Suppressor macrophage treated with lipopolysaccharide for 4 hours (primary cell): ENCODE measurements at places on chromosomes 16 and 17.

- no peak for DNase-seq
Measured at GRCh38 chr16:48350736-48351135, 34.5 kb downstream of the SIAH1 start.

- DNase-seq: no peak
Measured at GRCh38 chr16:143047-143446, 4.6 kb upstream of the NPRL3 start.

GRCh38 chr16:62100651-62101050 is 64.4 kb upstream of the CDH8 start:
- DNase-seq: no peak

- no peak for DNase-seq
Measured at GRCh38 chr16:86038926-86039310, 140.0 kb downstream of the IRF8 start.

- DNase-seq: peak; percentile 100
Measured at GRCh38 chr17:17836250-17836817, 452 bp downstream of the SREBF1 start.

DNA sequence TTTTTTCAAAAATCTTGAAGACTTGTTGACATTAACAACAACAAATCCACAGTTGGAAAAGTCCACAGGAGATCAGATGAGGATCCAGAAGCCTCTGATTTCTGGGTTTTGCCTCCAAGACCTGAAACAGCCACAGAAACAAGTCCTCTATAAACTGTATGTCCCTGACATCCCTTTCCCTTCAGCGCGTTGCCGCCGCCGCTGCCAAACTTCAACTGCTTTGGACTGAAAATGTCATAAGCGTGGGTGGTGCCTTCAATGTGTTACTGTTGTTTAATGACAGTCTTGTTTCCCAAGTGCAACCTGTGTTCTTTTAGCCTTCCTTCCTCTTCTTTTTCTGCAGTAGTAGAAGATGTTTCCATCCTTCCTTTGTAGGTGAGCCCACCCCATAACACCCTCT is 334.9 kb downstream of the SHISA9 start:
- DNase-seq: no peak

DNA sequence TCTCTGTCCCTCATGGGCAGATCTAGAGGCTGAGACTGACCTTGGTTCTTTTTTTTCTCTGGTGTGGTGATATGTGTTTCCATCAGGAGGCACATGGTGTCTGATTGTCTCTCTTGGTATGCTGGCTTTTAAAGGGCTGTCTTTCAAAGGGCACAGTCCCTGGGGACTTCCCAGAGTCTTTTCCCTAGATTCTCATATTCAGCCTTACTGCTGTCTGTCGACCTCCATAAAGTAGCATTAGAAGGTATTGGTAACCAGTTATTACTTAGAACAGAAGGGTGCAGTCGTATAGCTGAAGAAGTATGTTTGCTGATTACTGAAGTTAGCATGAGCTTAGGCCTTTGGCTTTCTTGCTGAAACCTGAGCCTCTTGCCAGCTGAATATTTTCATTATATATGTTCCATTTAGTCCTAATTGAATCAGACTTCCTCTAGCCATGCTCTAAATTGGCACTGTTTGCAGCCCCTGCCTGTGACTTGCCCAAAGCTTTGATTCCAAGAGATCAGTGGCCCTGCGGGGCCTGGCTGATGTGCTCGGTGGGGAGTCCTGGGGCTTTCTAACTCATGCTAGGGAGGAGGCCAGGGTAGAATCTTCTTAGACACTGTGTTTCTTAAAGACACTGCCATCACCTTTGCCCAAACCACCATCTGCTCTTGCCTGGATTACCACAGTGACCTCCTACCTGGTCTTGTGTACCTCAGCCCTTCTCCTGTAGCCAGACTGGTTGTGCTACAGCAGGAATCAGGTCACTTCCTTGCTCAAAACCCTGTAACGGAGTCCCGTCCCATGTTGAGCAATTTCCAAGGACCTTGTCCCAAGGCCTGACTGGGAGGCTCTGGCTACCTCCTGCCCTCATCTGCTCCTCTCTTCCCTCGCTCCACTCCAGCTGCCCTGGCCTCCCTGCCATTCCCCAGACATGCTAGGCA is 71.5 kb downstream of the WWP2 start:
- DNase-seq: no peak

- DNase-seq: no peak
Measured at GRCh38 chr17:67555855-67556254, 161.9 kb upstream of the NOL11 start.

DNA sequence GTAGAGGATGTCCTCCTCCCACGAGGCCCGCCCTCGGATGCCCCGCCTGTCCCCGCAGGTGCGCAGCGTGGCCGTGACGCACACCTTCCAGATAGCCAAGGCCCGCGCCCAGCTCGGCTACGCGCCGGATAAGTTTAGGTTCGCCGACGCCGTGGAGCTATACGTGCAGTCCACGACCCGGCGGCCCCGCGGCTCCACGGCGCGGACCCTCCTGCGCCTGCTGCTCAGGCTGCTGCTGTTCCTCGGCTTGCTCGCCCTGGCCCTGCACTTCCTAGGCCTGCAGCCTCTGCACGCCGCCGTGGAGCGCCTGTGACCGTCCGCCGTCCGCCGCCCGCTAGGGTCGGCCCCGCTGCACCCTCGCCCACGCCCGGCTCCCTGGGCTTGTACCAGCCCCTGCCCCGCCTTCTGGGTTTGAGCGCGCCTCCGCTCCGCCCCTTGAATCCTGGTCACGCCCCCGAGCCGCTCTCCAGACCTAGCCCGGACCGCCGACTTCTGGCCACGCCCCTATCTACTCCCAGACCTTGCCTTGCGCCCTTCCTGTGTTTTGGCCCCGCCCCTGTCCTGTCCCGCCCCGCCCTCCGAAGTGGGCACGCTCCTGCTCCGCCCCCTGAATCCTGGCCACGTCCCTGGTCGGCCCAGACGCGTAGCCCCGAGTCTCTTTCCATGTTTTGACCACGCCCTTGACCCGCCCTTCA is 15.8 kb upstream of the EEF2K start:
- peak; percentile 100 for DNase-seq

DNA sequence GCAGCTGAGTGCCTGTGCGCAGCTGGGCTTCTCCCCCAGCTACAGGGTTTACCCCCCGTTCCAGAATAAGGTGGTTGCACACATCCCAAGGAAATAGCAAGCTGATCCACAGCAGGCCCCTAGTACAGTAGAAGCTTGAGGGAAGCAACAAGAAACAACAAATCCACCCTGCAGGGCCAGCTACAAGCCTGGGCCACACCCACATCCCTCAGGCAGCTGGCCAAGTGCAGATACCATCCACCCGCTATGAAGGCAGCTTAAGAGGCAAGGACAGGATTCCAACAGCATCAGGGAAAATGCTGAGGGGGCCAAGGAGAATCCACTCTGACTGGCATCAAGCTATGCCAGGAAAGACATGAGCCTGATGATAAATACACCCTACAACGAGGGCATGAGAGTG is 66.9 kb upstream of the RCVRN start:
- no peak for DNase-seq

GRCh38 chr17:10870336-10871050 is 32.6 kb upstream of the PIRT start:
- no peak for DNase-seq

- peak; percentile 15 for DNase-seq
Measured at GRCh38 chr17:2776589-2777241, 19.5 kb upstream of the RAP1GAP2 start.

- DNase-seq: no peak
Measured at GRCh38 chr16:17331071-17331607, 139.6 kb downstream of the XYLT1 start.

GRCh38 chr16:80202831-80203413 is 337.9 kb upstream of the DYNLRB2 start:
- DNase-seq: no peak

DNA sequence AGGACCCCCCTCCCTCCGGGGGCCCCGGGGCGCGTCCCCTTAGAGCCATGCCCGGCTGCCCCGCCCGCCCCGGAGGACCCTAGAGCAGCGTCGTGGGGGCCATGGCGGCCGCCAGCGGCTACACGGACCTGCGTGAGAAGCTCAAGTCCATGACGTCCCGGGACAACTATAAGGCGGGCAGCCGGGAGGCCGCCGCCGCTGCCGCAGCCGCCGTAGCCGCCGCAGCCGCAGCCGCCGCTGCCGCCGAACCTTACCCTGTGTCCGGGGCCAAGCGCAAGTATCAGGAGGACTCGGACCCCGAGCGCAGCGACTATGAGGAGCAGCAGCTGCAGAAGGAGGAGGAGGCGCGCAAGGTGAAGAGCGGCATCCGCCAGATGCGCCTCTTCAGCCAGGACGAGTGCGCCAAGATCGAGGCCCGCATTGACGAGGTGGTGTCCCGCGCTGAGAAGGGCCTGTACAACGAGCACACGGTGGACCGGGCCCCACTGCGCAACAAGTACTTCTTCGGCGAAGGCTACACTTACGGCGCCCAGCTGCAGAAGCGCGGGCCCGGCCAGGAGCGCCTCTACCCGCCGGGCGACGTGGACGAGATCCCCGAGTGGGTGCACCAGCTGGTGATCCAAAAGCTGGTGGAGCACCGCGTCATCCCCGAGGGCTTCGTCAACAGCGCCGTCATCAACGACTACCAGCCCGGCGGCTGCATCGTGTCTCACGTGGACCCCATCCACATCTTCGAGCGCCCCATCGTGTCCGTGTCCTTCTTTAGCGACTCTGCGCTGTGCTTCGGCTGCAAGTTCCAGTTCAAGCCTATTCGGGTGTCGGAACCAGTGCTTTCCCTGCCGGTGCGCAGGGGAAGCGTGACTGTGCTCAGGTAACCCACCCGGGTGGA is 759 bp downstream of the ALKBH5 start:
- DNase-seq: peak; percentile 75

- DNase-seq: no peak
Measured at GRCh38 chr16:15752717-15753488, 102.9 kb downstream of the NDE1 start.

DNA sequence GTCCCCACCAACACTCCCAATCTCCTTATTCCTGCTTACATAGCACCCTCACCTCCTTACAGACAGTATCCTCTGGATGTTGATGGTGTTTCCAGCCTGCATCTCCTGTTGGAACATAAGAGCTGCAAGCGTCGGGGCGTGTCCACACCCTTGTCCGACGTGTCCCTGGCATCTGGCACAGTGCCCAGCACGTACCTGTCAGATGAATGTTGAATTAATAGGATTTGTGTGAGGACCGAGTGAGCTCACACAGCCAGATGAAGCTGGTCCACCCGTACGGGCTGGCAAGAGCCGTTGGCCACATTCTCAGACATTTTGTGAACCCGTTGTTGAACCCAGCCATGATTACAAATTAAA is 12.2 kb upstream of the CBX4 start:
- no peak for DNase-seq

GRCh38 chr16:20928774-20929411 is 28.3 kb downstream of the LYRM1 start:
- no peak for DNase-seq

DNA sequence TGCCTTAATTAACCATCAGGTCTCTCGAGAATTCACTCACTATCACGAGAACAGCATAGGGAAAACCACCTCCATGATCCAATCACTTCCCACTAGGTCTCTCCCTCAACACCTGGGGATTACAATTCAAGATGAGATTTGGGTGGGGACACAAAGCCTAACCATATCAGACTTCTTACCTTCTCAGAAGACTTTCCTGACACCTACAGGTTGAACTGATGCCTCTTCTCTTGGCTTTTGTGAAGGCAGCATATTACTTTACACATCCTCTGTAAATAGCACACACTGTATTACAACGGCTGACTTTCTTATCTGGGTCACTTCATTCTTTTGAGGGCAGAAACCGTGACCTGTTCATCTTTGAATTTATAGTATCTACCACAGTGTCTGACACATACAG is 23.6 kb downstream of the BMERB1 start:
- no peak for DNase-seq

DNA sequence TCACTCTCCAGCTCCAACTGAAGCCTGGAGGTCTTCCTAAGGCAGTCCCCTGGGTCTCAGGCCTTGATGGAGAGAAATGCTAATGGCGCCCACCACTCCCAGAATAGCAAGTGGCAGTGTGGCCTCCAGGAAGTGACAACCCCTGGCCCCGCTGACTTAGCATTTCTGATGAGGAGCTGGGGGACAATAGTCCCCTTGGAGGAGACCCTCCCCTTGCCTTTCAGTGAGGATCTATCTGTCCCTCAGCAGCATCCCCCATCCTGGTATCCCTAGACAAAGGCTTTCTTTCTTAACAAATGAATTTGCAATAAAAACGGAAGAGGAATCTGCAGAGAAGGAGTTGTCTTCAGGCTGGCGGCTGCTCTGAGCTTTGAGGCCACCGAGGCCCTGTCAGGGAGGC is 68.8 kb downstream of the LITAF start:
- no peak for DNase-seq

DNA sequence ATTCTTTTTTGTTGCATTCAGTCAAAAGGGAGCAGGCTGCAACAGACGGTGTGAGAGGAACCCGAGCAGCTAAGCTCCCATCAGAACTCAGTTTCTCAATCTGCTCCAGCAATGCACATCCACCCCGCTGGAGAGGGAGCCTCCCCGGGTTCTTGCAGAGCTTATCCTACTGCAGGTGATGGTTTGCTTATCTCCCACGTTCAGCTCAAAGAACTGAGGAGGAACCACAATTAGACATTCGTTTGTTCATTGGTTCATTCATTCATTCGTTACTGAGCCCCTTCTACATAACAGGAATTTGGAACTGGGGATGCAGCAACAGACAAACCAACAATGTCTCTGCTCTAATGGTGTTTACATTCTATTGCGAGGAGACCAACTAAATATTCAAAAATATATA is 22.2 kb upstream of the ALOX15 start:
- DNase-seq: no peak

- no peak for DNase-seq
Measured at GRCh38 chr17:4154201-4154600, 11.2 kb downstream of the CYB5D2 start.

- no peak for DNase-seq
Measured at GRCh38 chr17:75340631-75341030, 51.4 kb upstream of the SLC25A19 start.

DNA sequence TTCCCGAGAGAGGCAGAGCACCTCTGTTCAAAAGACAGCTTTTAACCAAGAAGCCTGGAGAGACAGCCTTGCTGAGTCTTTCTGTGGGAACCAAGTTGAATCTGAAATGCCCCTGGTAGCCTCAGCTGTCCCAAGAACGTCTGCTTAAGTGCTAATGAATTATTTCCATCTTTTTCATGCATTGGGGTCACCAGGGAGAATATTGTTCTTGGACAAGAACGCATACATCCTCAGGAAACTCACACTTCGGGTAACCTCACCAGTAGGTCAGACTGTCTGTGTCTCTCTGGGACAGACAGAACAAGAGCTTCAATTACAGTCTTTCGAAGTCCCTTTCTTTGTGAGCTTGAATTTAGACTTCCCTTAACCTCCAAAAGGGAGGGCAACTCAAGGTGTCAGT is 134.6 kb upstream of the ADAMTS18 start:
- no peak for DNase-seq

DNA sequence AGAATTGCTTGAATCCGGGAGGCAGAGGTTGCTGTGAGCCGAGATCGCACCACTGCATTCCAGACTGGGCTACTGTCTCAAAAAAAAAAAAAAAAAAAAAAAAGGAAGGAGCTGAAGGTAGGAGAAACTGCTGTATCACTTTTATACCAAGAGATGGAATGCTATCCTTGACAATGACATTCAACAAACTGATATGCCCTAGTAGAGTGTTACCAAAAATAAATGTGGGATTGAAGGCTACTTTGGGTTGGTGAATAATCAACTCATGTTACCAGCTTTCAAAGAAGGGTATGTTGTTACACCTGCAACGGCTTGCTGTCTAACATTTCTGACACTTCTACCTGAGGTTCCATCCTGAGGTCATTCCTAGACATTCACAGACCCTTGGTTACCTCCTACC is 84.9 kb downstream of the TEX14 start:
- no peak for DNase-seq
